Right ventricle myocardium inferior (tissue), 1 donor: ENCODE measurements at places on chromosomes 16 and 17. TPM values are rescaled to one million over a fixed set of nuclear protein-coding genes. Genes with fewer than 3 reads are reported as not detected.

DNA sequence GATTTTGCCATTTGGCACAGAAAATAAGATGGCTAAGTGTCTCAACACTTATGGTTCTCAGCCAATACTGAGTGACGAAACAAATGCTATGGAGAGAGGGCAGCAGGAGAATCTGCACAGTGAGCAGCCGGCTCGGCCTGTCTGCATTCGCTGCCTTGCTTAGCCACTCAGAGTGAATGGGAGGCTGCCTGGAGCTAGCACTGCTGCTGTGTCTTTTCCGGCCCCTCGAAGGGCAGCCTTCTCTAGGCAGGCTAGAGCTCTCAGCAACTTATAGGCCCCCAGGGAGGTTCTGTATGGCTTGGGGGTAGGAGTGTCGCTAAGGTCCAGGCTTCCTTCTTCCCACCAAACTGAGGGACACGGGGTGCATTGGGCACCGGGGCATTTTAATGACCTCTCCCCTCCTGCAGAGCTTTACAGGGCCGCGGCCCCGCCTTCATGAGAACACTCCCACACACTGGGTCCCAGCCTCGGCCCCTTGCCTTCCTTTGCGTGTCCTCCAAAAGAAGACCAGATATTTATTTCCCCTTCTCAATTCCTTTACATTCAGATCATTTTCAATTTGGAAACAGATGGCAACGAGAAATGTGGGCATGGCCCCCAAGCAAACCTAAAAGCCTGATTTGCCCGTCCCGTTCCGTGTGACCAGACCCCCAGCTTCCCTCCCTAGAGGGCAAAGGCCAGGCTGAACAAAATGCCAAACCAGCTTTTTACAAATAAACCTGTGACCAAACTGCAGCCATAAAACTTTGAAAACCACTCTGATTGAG is 670.9 kb downstream of the TOX3 start:
- DNase-seq, result no peak

- peak; percentile 32 for DNase-seq
Measured at GRCh38 chr16:85300406-85300968, 188.2 kb upstream of the CIBAR2 start.

- DNase-seq, result peak; percentile 89
Measured at GRCh38 chr17:3529817-3530741, 27.5 kb downstream of the TRPV3 start.

DNA sequence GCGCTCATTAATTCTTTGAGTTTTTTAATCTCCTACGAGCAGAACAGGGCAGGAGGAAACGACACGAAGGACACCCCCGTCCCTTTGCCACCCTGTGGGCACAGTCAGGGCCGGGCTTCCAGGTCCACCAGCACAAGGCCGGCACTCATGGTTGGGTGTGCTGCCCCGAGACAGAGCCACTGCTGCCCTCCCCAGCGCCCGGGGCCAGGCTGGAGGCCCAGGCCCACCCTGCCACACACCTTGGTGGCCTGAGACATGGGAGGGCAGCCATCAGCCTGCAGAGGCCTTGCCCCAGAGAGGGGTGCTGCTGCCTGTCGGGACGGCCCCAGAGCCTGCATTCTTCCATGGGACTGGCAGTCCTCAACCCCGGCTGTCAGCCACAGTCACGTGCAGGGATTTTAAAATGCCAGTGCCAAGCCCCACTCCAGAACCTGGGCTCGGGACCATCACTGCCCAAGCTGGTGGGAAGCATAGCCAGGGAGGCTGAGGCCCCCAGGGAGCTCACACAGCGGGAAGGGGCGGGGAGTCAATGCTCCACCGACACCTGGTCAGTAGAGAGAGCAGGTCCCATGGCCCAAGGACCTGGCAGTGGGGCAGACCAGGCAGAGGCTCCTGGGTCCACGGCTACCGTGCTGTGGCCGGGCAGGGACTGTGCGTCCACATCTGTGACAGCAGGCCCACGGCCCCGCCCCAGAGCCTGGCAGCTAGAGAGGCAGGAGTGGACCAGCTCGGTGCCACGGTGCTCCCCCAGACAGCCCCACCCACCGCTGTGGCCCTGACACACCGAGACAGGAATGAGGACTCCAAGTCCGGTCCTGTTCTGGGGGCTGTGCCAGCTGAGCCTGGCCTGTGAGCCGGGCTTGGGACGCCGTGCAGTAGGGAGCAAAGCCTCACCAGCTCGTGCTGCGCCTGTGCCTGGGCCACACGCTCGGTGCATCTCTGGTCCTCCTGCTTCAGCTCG is 27.5 kb downstream of the CEP131 start:
- peak; percentile 83 for DNase-seq

DNA sequence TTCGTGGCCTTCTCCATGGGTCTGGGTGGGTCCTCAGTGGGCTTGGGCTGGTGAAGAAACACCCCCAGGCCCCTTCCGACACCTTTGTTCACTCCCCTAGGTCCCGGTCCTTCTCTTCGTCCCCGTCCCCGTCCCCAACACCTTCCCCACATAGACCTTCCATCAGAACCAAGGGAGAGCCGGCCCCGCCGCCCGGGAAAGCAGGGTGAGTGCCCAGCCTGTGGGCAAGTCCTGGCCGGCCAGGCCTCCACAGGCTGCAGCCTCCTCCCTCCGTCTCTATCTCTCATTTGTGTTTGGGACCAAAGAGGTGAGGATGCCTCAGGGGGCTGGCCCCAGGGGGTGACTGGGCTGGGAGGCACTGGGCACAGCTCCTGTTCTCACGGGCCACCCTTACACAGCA is 14.5 kb upstream of the IL17C start:
- DNase-seq, result no peak

GRCh38 chr16:7304279-7304678 is 28.4 kb upstream of the RBFOX1 start:
- DNase-seq, result no peak

- no peak for DNase-seq
Measured at GRCh38 chr17:48181653-48182052, 74.1 kb downstream of the SNX11 start.

- DNase-seq, result no peak
Measured at GRCh38 chr17:57876866-57877237, 27.0 kb upstream of the MRPS23 start.

DNA sequence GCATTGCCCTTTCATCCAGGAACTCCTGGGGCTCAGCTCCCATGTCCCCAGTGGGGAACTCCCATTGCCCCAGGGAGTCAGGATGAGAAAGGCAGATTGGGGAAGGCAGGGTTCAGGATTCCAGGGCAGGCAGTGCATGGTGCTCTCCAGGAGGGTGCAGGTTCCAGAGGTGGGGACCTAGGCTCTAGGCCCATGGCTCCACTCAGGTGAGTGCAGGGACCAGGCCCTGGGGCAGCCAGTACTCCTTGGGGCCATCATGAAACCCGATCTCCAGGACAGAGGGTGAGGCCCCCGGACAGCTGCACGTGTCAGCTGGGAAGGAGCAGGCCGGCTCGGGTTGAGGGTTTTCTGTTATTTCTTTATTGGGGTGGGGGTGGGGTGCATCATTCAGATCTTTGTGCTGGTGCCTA is 1.3 kb upstream of the MTSS2 start:
- peak; percentile 63 for DNase-seq

- no peak for DNase-seq
Measured at GRCh38 chr17:27628376-27628775, 2.6 kb upstream of the LGALS9 start.

The DHRS11 gene
- total RNA-seq, result 15.7 TPM

The TEDC2 gene
- total RNA-seq, result 0.95 TPM

The GUCY2D gene
- 0.35 TPM for total RNA-seq

The NXN gene
- total RNA-seq, result 18.5 TPM
